NCI-H69 (cell line): ENCODE measurements at places on chromosomes 5 and 9.

DNA sequence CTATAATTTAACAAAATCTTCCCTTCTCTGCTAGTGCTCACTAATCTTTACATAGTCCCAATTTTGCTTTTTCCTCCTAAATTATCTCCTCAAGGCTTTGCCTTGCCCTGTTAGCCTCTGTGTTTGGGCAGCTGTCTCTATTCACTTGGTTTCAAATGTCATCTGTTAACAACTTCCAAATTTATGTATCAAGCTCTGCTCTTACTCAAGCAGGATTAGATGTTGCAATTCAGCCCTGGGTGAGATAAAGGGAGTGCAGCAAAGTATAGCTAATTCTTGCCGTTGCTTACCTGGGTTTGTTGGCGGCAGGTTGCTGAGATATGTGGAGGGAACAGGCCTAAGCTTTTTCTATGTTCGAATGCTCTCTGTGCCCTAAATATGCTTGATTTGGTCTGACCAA is 483.8 kb downstream of the DMAC1 start:
- DNase-seq: peak; percentile 56

DNA sequence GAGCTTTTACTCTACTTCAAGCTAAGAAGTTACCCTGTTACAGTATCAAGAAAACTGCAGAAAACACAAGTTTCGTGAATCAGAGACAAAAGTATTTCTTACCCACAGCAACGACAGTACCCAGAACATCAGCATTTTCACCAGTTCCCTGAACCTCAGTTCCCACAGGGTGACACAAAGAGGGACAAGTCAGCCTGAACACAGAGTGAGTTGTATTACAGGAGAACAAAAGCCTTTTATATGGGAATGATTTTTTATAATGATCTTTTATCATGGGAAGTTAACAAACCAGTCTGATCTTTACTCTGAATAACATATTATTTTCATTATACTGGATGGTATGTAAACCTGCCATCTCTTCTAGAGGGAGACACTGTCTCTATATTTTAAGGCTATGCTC is 139.0 kb upstream of the ITGA1 start:
- no peak for DNase-seq

DNA sequence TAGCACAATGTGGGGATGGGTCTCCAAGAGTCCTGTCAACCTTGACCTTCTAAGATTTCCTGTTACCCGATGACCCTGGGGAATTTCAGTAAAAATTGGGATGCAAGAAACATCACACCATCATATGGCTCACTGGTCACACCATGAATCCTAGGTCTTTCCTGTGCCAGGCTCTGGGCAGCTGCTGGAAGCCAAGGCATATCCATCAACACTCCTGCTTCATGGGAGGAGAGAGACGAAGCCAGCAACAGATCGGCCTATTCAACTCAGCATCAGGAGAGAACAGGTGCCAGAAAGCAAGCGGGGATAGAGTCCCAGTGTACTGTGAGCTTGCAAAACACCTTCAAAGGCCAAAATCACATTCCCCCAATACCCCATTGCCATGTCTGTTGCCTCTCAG is 6.5 kb upstream of the NEK6 start:
- DNase-seq: peak; percentile 11

GRCh38 chr5:5752844-5753243 is 330.4 kb downstream of the ICE1 start:
- DNase-seq: no peak

- peak; percentile 78 for DNase-seq
These were observed 194.8 kb downstream of the CRB2 start for GRCh38 chr9:123550797-123551196.

DNA sequence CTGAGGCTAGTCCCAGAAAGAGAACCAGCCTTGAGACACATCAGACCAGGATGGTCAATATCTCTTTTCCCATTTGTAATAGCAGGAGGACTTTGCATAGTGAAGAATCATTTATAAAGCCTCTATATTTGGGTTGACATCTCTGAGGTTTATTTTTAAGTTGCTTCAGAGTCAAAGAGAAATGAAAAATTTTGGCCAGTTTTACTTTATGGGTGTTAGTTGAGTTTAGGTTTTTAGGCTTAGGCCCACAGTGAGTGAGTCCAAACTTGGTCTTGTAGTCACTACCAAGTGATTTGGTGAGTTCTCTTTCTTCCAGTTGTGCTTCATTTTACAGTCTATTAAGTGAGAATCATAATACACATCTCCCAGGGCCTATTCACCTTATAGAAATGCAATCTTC is 5.3 kb upstream of the MEF2C start:
- no peak for DNase-seq

DNA sequence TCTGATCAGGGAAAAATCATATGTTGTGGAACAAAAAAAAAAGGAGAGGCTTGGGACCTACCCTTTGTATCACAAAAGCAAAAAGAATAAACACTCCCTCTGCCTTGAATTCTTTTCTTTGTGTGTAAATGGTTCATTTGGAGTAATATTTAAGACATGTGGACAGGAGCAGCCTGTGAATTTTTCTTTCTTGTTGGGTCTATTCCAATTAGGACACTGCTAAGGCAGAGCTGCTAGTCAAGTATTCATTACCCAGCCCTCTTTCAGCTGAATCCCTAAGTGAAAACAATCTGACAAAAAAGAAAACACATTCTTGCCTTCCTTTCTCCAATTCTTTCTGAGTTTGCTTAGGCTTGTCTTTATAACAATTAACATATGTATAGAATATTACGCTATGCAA is 330.0 kb downstream of the EBF1 start:
- DNase-seq: no peak

- peak; percentile 93 for DNase-seq
These were observed 22.2 kb upstream of the CMBL start for GRCh38 chr5:10329820-10330481.
